ENCODE measurements at places on chromosomes 4 and X.

DNA sequence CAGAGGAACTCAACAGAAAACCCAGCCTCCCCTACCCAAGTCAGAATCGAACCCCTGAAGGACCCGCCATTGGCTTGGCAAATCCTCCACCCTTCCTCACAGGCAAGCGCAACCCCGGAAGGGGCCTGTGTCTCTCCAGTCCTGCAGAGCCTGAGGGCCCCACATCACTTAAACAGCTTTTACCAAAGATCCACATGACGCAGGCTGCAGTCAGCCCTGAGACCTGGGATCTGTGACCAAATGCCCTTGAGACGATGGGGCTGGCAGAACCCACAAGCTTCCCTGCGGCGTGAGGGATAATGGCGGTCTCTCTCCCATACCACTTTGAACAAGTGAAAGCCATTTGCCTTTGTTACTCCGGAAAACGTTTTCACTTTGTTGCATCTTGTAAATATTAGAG, 54.9 kb downstream of the ACOX3 start:
- no peak for DNase-seq
- H3K4me1 ChIP-seq, result no peaks in the 10 kb centered on the region
- no peaks in the 10 kb centered on the region for H3K36me3 ChIP-seq

GRCh38 chr4:124883632-124884031, 171.1 kb upstream of the ANKRD50 start:
- DNase-seq, result no peak
- H3K27ac ChIP-seq, result no peak overlapping the region
- H3K36me3 ChIP-seq, result no peaks in the 10 kb centered on the region
- no peaks in the 10 kb centered on the region for H3K4me1 ChIP-seq
- H3K4me3 ChIP-seq, result no peak overlapping the region
- H3K27me3 ChIP-seq, result no peaks in the 10 kb centered on the region

DNA sequence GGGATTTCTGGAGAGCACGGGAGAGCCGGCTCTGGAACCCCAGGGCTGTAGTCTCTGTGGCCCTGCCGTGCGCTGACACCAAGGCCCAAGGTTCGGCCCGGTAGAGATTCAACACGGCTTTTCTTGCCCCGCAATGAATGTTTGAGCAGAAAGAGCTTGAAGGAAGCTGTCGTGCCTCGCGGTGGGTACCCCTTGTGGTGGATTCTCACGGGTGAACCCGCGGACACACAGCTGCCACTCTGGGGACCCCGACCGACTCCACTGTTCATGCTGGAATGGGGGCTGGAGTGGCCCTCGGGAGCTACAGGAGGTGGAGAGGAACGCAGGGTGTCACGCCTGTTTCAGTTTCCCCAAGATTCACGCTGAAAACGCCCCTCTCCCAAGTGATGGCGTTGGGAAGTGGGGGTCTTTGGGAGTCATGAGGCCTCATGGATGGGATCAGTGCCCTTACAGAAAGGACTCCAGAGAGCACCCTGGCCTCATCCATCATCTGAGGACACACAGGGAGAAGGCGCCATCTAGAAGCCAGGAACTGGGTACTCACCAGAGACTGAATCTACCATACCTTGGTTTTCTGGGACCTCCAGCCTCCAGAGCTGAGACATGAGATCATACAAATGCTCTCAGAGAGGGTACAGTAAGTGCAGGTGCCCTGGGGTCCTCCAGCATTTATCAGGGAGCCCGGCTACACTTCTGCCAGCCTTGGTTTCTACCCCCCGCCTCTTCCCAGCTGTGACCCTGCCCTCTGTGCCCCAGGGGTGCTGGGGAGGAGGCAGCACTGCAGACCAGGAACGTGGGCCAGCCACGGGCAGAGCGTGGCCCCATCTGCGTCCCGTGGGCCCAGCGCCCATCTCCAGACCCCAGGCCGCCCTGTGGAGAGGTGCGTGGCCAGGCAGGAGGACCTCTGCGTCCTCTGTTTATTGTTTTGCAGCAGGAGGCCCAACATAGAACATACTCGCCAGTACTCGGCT, 6.4 kb downstream of the SLC25A6 start:
- DNase-seq, result no peak
- H3K27me3 ChIP-seq, result no peaks in the 10 kb centered on the region
- no peak overlapping the region for H3K4me3 ChIP-seq

- no peaks in the 10 kb centered on the region for H3K4me1 ChIP-seq
- H3K4me3 ChIP-seq, result no peak overlapping the region
- H3K27ac ChIP-seq, result no peak overlapping the region
- no peak for DNase-seq
Measured at GRCh38 chr4:1839282-1839681, 16.7 kb downstream of the LETM1 start.

DNA sequence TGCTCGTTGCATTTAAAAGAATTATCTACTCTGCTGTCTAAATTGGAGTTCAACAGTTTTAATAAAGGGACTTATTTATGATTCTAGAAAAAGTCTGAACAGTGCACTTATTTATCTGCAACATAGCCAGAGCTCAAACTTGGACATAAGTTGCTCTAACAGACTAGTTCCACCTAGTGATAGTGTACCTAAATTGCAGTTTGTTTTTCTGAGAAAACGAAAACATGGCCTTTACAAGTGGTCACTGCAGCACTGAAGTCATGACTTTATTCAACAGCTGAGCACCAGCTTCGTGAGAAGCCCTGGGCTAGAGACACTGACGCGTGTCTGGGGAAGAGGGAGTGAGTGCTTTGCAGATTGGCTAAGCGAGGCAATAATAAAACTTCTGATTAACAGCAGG, 77.3 kb upstream of the IGSF1 start:
- peaks cover 7% of the 10 kb centered on the region for H3K4me1 ChIP-seq
- DNase-seq, result no peak
- no peak overlapping the region for H3K4me3 ChIP-seq
- H3K36me3 ChIP-seq, result no peaks in the 10 kb centered on the region

DNA sequence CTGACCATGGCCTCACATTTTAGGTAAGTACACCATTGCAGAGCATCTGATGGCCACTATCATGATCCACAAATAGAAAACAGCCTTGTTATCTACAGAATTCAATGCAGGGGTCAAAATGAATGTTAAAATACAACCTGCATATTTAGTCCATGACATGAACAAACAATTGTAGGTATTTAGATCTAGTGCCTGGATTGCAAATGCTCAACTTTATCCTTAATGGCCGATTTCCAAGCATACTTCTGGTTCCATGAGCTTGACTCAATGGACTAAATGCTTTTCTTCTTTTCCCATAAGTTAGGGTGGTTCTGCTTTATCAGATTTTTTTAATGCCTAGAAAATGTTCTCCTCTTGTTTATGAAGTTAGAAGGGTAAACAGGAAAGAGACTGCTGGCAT, 139.2 kb upstream of the TTC29 start:
- peaks cover 14% of the 10 kb centered on the region for H3K4me1 ChIP-seq
- no peak for DNase-seq
- H3K4me3 ChIP-seq, result no peak overlapping the region
- no peaks in the 10 kb centered on the region for H3K27me3 ChIP-seq
- no peaks in the 10 kb centered on the region for H3K36me3 ChIP-seq
- H3K27ac ChIP-seq, result no peak overlapping the region

DNA sequence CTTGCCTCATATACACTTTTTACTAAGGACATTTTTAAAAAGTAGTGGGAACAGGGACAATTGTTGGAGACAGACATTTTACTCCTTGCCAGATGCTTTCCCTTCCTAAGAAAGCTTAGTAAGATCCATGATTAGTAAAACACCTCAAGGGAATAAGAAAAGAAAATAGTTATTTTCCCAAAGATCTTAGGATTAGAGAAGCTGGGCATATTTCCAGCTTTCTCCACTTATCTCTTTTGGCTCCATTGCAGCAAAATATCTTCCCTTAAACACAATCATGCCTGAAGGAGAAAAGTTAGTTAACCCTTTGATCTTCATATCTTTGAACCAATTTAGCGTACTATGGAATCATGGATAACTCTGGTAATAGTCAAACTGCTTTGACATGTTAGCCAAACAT, 257.9 kb downstream of the PCDH18 start:
- H3K27ac ChIP-seq, result no peak overlapping the region
- no peaks in the 10 kb centered on the region for H3K27me3 ChIP-seq
- no peak for DNase-seq
- no peaks in the 10 kb centered on the region for H3K4me1 ChIP-seq

GRCh38 chrX:8274170-8274569, 103.1 kb upstream of the VCX2 start:
- H3K4me1 ChIP-seq, result no peaks in the 10 kb centered on the region
- H3K36me3 ChIP-seq, result no peaks in the 10 kb centered on the region

DNA sequence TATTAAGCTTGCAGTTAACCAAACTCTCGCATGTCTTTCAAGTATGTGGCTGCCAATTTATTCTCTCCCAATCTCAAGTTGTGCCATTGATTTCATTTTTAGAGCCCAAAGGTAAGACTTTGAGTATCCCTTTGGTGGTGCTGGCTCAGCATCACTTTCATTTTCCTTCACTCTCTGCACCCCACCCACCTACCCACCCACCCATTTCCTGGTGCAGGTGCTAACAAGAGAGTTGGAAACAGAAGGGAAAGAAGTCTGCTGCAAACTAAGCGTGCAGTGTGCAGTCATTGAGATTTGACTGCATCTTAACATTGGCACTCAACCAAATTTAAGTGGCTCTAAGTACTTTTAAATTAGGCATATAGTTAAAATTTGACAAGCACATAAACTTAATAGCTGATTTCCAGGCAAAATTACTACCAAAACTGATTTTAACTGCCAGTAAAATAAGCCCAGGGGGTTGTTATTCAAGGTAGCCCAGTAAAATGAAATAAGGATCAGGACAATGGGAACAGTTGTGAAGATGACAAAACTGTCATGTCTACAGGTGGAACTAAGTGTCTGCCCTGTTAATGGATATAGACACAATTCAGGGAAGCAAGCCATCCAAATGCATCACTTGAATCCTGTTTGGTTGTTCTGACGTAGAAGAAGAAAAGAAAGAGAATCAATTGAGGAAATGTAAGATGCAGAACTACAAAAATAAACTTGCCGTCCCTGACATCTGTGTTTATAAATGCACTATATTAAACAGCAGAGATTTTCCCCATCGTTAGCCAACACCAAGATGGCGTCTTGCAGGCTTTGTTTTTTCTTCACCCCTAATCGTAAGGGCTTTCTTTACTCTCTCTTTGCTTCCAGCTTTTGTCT, 184.2 kb downstream of the KDR start:
- H3K4me3 ChIP-seq, result no peak overlapping the region
- H3K36me3 ChIP-seq, result no peaks in the 10 kb centered on the region
- H3K4me1 ChIP-seq, result no peaks in the 10 kb centered on the region

- no peak for DNase-seq
- no peak overlapping the region for H3K4me3 ChIP-seq
- peaks cover 16% of the 10 kb centered on the region for H3K27me3 ChIP-seq
- peaks cover 9% of the 10 kb centered on the region for H3K4me1 ChIP-seq
- no peak overlapping the region for H3K27ac ChIP-seq
Measured at GRCh38 chr4:119209077-119209476, 3.4 kb upstream of the USP53 start.

DNA sequence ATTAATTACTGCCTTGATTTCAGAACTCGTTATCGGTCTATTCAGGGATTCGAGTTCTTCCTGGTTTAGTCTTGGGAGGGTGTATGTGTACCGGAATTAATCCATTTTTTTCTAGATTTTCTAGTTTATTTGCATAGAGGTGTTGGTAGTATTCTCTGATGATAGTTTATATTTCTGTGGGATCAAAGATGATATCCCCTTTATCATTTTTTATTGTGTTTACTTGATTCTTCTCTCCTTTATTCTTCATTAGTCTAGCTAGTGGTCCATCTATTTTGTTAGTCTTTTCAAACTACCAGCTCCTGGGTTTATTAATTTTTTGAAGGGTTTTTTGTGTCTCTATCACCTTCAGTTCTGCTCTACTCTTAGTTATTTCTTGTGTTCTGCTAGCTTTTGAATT, 32.1 kb downstream of the CDX4 start:
- no peaks in the 10 kb centered on the region for H3K4me1 ChIP-seq
- no peaks in the 10 kb centered on the region for H3K27me3 ChIP-seq

- H3K4me1 ChIP-seq, result peaks cover 48% of the 10 kb centered on the region
- no peak overlapping the region for H3K27ac ChIP-seq
- H3K36me3 ChIP-seq, result no peaks in the 10 kb centered on the region
- peaks cover 34% of the 10 kb centered on the region for H3K27me3 ChIP-seq
- no peak overlapping the region for H3K4me3 ChIP-seq
Measured at GRCh38 chr4:1763550-1764080, 29.5 kb upstream of the FGFR3 start.
